Tibial nerve (tissue), 4 donors: ENCODE measurements at places on chromosomes 3 and 15.

GRCh38 chr3:130700541-130700940 is 46.1 kb downstream of the PIK3R4 start:
- DNase-seq, result peak; percentile 6

- DNase-seq, result no peak
Observed at GRCh38 chr15:65903296-65904073, 34.2 kb downstream of the RAB11A start.

DNA sequence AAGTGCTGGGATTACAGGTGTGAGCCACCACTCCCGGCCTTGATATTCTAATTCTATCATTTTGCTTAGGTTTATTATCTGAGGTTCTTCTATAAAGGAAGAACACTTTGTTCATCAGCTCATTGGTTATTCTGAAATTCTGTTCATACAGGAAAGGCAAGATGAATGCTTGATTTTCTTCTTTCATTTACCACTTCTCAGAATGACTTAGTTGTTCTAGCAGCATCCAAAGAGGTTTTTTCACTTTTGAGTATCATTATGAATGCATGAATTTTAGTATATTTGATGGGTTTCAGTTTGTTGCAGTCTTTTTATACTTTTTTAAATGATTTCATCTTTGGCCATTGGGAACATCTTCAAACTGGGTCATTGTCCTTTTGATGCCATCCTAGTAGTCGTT is 51.8 kb downstream of the RNF111 start:
- DNase-seq, result no peak

DNA sequence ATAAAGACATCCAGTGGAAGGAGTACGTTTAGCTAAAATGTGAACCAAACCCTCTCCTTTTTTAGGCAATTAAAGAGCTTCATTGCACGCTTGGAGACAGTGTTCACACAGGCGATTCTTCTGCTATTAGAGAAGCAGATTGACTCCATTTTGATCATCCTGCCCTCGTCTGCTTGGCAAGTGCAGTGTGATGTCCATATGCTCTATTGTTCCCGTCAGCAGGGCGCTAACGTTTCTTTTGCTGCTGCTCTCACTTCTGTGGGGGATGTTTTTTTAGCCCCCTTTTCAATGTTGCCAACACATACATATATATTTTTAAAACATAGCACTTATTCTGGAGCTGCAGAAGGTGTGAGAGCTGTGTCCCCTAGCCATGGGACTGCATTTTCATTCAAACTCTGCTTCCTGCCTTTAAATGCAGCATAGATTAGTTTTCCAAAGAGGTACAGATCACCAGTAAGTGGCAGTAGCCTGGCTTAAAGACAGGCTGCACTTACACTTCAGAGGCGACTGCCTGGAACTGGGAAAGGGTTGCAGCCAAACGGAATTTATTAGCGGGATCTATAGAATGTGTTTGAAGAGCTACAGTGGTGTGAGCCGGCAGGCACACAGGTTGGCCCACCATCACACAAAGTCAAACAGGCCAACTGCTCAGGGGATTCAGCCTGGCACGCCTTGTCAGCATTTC is 292.6 kb upstream of the DPH6 start:
- no peak for DNase-seq

DNA sequence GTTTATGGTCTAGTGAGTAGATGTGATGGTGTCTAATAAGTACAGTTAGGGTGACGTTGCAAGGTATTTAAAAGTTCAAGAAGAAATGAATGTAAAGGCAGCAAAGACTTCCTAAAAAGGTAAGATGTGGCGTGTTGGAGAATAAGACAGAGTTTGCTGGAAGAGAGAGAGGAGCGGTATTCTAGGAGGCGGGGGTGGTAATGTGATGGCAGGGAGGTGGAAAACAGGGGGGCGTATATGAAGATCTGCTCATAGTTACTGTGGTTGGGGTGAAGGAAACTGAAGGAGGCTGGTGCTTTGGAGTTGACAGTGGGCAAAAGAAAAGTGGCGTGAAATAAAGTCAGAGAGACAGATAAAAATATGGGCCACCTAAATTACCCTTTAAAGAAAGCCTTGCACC is 164.9 kb upstream of the LRRN1 start:
- DNase-seq, result no peak

DNA sequence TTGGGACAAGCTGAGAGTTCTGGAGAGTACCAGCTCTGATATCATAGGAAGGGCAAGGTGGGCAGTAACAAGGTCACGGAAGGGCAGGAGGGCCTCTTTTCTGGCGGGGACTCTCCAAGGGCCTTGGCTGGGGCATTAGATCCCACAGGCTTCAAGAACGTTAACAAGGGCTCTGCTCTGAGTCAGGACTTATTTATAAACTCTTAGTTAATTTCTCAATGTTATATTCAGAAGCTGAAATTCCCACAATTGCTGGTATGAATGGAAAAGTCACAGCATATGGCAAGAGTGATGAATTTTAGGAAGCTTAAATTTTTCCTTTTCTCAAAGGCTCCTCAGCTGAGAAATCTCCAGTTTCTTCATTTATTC is 320.2 kb upstream of the TBC1D5 start:
- DNase-seq, result no peak

DNA sequence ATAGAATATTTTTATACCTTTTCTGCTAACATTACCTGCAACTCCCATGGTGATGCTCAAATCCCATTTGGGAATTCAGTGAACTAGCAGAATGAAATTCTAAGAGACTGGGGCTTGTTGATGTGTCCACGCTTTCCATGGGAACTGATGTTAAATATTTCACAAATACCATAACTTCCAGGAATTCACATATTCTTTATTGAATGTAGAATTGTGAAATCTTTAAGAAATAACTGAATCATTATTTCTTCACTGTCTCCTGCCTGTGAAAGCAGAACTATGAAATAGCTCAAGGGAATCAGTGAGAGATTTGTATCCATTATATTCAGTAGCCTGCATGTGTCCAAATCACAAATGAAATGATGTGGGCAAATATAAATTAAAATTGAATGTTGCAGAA is 130.8 kb downstream of the SERPINI1 start:
- no peak for DNase-seq

DNA sequence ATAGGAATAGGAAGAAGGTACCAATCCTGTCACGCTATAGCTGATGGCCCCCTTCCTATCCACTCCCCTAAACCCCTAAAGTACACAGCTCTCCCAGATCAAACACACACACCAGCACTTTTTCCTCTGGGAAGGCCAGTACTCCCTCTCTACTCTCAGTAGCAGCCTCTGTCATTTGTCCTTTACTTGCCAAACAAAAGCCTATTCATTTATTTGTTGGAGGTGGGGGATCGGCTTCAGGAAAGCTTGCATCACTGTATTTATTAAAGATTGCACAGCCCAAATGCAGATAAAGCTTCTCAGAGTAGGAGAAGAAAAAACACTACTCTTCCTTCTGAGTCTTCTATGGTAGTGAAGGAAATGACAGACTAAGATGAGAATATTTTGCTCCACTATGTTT is 429.7 kb upstream of the RASGRP1 start:
- DNase-seq, result no peak

- no peak for DNase-seq
Observed at GRCh38 chr3:16203671-16204629, 29.5 kb downstream of the GALNT15 start.

GRCh38 chr3:137348936-137349335 is 391.2 kb downstream of the IL20RB start:
- no peak for DNase-seq

DNA sequence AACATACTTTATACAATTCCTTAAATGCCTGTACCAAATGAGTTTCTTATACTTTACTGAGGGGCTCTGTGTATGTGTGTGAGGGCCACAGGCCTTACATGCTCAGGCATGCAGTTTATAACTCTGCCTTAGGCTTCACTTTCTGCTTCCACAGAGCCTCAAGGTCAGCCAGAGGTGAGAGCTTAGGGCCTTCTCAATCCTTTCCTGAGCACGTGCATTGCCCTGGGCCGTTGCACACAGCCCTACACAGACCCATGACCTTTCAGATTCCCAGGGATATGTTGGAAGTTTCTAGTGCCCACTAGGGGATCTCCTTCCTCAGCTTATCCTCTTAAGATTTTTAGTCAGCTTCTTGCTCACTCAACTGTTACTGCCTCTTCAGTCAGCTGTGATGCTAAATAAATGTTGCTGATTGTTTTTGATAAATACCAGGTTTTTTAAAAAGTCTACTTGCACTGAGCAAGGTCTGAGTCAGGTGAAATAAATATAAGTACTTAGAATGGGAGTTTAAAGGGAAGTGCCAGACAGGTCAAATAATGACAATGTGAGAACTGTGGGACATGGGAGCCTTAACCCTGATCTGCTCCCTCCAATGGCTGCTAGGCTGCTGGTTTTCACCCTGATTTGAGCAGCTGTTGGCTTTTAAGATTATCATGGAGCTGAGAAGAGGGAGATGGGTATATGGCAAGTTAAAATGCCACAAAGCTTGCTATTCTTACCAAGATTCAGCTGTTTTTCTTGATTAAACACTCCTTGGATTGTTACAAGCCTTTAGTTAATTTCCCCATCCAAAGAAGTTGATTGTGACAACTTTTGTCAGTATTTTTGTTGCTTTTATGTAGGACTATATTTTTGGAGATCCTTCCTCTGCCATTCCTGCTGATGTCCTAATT is 169.5 kb downstream of the PLD1 start:
- DNase-seq, result no peak

GRCh38 chr3:133208184-133208583 is 170.0 kb downstream of the TMEM108 start:
- DNase-seq, result no peak

GRCh38 chr3:64039981-64040733 is 16.9 kb upstream of the PSMD6 start:
- no peak for DNase-seq

DNA sequence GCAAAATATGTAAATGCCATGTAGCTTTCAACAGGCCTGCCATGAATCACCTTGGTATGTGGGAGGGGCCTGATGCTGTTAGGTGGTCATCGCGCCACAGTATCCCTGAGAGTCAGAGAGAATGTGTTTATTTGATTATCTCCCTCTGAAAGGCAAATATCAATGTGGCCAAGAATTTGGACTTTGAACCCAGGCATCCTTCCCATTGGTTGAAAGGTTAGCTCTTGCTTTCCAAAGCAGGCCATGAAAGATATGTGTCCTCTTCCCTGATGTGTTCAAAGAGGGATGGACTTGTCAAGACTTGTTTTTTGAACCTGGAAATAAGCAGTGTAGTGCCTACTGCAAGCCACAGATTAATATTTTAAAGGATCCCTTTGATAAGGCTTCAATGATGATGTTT is 36.7 kb downstream of the SRP14 start:
- DNase-seq, result no peak

GRCh38 chr3:155742349-155742965 is 2.4 kb downstream of the PLCH1 start:
- no peak for DNase-seq

GRCh38 chr3:105304487-105304886 is 62.2 kb upstream of the ALCAM start:
- no peak for DNase-seq

DNA sequence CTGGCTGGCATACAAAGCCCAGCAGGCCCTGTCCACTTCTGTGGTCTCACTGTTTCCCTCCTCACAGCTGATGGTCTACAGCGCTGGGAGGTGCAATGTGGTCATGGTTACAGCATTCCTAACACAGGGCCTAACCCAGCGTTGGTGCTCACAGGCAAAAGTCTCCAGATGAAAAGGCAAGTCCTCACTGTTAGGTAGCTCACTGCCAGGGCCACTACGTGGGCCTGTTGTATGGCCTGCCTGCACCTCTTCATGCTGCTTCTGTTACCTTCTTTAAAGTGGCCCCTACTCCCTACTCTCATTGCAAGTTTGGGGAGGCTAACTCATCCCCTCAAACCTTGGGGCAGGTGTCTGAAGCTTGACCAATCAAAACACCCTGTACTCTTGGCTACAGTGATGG is 31.3 kb downstream of the CCDC13 start:
- DNase-seq, result no peak

DNA sequence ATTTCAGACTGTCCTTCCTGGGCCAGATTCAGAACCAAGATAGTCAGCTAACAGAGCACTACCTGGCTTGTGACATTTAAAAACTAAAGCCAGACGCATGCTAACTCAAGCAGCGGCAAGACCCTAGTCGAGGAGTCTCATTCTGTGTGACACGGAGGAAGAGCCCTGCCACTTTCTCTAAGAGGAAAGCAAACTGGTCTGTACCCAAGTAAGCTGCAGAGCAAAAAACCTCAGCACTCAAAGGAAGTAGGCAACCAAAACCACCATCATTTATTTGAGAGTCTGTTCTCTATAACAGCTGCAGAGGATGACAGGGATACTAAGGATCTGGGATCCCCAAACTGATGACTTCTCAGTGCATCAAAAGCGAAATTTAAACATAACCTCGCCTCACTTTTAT is 152.1 kb downstream of the OSBPL10 start:
- no peak for DNase-seq

- no peak for DNase-seq
Observed at GRCh38 chr15:31378363-31378903, 51.8 kb downstream of the KLF13 start.

GRCh38 chr15:70083418-70083817 is 14.3 kb downstream of the TLE3 start:
- DNase-seq, result no peak

DNA sequence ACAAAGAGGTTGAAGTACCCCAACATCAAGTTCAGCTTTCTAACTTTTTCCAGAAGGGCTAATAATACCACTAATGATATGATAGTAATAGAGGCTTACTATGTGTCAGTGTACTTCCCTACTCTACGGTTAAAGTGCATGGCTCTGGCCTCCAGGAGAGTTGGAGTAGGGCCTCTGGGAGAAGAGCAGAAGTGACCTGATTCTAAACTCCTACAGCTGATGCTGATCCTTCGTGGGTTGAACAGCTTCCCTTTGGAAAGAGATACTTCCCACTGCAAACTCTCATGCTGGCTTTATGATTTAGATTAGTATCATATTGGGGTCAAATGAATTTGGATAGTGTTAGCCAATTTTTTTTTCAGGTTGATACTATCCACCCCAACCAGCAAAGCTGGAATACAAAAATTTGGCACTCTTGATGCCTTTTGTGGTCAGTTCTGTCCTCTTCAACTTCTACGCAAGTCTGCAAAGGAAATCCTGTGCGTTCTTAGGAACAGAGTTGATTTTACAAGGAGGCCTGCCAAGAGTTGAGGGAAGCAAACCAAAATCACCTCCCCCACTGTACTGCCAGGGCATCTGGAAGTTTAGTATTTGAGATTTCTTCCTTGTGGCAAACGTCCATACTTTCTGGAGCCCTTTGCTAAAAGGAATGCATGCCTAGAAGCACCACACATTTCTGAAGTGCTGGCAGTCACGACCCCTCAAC is 17.8 kb downstream of the TMEM212 start:
- no peak for DNase-seq

- no peak for DNase-seq
Observed at GRCh38 chr3:62103531-62103930, 269.8 kb downstream of the FEZF2 start.

- DNase-seq, result no peak
Observed at GRCh38 chr3:109803274-109803673, 465.9 kb upstream of the DPPA4 start.

GRCh38 chr15:44813231-44813630 is 76.9 kb downstream of the TRIM69 start:
- DNase-seq, result no peak
